ENCODE measurements at places on chromosomes 11 and 22. TPM values are rescaled to one million over a fixed set of nuclear protein-coding genes. Genes with fewer than 3 reads are reported as not detected.

DNA sequence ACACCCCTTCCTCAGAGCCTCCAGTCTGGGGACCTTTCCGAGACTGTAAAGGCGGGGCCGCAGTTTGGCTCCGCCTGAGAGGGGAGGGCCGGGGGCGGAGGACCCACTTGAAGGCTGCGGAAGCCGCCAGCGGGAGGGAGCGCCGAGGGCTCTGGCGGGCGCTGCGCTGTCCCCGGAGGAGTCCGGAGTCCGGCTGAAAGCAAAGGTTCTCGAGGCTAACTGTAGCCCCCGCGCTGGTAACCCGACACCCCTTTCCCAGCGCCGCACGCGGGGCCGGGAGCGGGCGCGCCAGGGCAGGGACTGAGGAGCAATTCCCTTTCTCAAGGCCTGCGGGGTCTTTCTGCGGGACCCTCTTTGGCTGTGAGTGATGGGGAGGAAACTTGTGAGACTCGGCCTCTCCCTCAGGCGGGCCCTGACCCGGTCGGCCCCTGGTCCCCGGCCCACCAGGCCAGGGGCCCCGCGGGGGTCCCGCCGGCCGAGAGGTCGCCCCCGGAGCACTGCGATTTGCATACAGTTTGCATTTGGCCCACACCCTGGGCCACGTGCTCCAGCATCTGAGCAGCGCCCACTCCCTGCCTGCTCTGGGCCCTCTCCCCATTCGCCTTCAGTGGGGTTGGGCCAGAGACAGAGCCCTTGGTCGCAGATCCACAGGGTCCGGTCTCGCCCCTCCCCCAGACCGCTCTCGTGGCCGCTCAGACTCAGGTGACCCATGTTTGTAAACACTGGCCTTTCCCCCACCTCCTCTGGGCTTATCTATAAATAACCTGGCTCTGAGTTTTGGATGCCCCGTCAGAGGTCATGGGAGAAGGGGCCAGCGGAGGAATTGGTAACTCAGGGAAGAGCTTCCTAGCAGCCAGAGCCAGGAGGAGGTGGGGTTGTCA, 519 bp upstream of the ART5 start:
- DNase-seq, result peak; percentile 86

- no peak for DNase-seq
These were observed 400.5 kb downstream of the NELL1 start for GRCh38 chr11:21069909-21070308.

- DNase-seq, result no peak
These were observed 49.9 kb downstream of the KIAA1671 start for GRCh38 chr22:25002241-25002985.

DNA sequence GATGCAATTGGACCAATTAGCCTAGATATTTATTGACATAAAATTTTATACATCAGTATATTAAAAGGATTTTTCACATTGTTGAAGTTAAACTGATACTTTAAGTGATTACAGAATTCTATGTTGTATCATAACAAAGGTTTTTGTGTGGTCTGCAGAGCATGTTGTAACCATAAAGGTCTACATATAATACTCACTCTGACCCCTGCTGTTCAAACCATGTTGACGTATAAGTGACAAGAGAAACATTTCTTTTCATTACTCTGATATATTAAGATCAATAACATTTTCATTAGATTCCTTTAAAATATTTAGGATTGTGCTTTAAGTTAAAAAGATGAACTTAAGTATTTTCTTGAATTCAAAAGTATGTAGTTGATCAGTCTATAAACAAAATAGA, 63.9 kb downstream of the GAS2 start:
- no peak for DNase-seq

The OR4X1 gene
- total RNA-seq, result not detected
